Activated naive CD4-positive, alpha-beta T cell (primary cell): ENCODE measurements at places on chromosomes 6 and 20.
A peak's percentile ranks its signal among the peaks of the same experiment; 100 is the strongest.

GRCh38 chr6:121858986-121859385 lies 423.5 kb downstream of the GJA1 start:
- DNase-seq: no peak

DNA sequence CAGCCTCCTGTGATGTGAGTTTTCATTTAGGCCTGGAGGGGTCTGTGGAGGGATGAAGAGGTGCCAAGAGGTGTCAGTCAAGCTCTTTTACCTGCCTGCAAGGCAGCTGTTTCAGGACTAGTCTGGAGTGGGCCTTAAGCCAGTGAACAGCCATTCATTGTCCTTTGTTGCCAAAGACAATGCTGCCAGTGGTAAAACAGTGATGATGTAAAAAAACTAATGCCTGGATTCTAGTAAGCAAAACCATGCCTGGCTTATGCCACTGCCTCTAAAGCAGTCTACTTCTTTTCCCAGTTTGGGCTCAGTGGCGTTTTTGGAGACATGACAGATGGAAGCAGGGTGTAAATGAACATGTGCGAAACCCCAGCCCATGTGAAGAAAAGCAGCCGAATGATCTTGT lies 93.5 kb upstream of the KCNK16 start:
- DNase-seq: no peak

DNA sequence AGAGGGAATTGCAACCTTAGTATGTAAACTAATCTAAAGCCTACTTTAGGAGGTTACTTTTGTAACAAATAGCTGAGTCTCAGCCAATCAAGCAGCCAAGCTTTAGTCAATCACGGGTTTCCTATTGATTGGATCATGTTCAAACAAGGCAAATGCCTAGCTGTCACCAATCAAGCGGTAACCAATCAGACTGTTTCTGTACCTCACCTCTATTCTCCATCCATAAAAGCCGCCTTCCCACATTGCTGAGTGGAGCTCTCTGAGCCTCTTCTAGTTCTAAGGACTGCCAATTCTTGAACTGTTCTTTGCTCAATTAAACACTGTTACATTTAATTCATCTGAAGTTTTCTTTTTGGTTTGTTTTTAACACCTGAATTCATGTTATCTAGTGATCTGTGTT lies 148.4 kb upstream of the BMP5 start:
- DNase-seq: no peak

- DNase-seq: no peak
Measured at GRCh38 chr20:23586735-23587525, 18.6 kb upstream of the CST9L start.

GRCh38 chr20:1876975-1877608 lies 18.1 kb upstream of the SIRPA start:
- DNase-seq: no peak

- DNase-seq: no peak
Measured at GRCh38 chr6:149050160-149050559, 267.4 kb upstream of the TAB2 start.

GRCh38 chr6:27553123-27553904 lies 80.4 kb upstream of the ZNF184 start:
- no peak for DNase-seq

DNA sequence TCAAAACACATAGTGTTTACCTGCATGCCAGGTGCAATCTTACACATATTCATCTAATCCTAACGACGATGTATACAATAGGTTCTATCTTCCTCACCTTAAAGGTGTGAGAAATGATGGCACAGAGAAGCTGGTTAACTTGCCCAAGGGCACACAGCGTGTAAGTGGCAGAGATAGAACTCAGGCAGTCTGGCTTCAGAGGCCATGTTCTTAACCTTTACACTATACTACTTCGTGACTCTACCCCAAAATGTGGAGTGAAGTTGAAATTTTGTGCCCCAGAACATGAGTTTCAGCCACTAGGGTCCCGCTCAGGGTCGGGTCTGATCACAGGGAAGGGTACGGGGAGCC lies 584 bp downstream of the VPS52 start:
- DNase-seq: no peak

GRCh38 chr6:137764464-137764863 lies 102.6 kb upstream of the TNFAIP3 start:
- no peak for DNase-seq

- no peak for DNase-seq
Measured at GRCh38 chr20:62288535-62289105, 14.2 kb upstream of the ADRM1 start.

GRCh38 chr20:36815454-36816091 lies 42.0 kb upstream of the DSN1 start:
- DNase-seq: no peak

DNA sequence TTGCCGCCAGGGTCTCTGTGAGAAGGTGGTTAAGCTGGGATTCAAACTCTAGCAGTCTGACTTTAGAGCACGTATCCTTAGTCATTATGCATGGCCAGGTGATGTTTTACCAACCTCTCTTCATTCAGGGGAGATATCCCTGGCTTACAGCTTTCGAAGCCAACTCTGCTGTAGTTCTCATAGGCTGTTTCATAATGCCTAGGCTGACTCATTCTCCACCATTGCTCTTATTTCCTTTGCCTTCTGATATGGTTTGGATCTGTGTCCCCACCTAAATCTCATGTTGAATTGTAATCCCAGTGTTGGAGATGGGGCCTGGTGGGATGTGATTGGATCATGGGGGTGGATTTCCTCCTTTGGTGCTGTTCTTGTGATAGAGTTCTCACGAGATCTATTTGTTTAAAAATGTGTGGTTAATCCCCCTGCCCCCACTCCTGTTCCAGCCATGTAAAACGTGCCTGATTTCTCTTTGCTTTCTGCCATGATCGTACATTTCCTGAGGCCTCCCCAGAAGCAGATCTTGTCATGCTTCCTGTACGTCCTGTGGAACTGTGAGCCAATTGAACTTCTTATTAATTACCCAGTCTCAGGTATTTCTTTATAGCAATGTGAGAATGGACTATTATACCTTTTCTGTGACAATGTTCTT lies 94.6 kb upstream of the MAN1A1 start:
- DNase-seq: no peak

GRCh38 chr20:53949319-53949839 lies 121.0 kb downstream of the BCAS1 start:
- peak; percentile 25 for DNase-seq

DNA sequence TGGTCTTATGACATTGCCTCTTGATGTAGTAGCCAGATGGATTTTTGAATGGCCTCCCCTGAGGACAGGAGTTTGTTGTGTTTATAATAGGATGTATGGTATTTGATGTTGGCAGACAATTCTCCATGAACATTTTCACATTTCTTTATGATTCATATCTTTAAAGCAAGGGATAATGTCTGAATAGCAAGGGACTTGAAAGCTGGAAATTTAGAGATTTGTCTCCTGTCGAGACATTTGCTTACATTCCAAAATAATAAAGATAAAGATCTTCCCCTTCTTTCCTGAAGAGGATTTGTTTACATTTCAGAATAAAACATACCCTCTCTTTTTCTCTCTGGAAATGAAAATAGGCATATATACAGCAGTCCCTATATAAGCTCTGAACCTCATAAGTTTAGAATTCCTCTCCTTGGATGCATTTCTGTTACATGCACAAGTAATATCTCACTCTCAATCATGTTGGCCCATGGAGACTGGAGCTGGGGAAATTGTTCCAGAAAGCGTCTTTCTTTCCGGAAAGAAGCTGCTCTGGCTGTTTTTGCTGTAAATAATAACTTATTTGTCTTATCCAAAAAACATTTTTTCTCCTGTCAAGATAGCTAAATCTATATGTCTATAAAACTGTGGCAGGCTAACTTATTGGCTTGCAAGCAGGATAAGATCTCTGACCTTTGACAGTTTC lies 42.5 kb upstream of the ASCC3 start:
- no peak for DNase-seq

GRCh38 chr20:38986663-38987062 lies 24.5 kb downstream of the DHX35 start:
- no peak for DNase-seq

DNA sequence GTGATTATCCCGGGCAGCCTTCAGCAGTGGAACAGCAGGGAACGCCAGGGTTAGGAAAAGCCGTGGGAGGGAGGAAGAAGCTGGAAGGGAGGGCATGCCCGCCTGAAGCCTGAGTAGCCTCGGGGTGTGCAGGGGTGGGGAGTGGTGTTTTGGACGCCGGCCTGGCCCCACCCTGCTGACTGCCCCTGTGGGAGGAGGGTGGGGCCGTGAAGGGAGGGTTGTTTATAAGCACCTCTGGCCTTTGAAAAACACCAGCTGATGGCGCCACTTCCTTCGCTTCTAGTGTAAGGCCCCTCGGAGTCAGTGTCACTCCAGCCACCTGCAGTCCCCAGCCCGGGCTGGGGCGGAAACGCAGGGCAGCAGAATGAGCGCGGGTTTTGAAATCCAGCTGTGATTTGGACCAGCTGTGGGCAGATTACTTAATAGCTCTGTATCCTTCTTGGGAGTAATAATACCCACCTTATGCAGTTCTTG lies 52.8 kb upstream of the BMP6 start:
- no peak for DNase-seq

GRCh38 chr6:106411056-106411455 lies 50.5 kb downstream of the CRYBG1 start:
- no peak for DNase-seq
